ENCODE measurements at places on chromosomes 11 and 22.

DNA sequence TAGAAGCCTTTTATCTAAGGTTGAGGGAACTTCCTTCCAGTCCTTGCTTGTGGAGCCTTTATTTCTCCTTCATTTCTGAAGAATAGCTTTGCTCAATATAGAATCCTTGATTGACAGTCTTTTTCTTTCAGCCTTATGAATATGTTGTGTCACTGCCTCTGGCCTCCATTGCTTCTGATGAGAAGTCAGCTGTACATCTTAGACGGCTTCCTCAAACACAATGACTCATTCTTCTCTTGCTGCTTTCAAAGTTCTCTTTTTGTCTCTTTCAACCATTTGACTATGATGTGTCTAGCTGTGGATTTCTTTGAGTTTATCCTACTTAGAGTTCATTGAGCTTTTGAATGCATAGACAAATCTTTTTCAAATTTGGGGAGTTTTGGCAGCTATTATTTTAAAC, 893.2 kb downstream of the BRD1 start:
- DNase-seq: no peak

GRCh38 chr11:115501893-115502589, 2.2 kb downstream of the CADM1 start:
- DNase-seq: no peak

GRCh38 chr11:77154381-77155081, 26.5 kb downstream of the MYO7A start:
- DNase-seq: no peak

DNA sequence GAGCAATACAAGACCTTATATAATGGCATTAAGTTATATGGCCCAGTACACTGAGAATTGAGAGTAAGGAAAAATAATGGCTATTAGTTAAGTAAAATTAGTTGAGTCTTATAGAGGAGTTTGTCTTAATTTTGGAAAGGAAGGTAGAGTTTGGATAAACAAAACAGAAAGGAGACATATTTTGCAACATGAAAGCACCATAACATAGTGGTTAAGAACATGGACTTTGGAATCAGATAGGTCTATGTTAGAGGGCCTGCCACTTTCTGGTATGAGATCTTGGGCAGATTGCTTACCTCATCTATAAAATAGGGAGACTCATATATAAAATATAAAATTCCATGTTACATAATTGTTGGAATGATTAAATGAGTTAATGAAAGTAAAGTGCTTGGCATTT, 68.9 kb downstream of the CSTPP1 start:
- DNase-seq: no peak

DNA sequence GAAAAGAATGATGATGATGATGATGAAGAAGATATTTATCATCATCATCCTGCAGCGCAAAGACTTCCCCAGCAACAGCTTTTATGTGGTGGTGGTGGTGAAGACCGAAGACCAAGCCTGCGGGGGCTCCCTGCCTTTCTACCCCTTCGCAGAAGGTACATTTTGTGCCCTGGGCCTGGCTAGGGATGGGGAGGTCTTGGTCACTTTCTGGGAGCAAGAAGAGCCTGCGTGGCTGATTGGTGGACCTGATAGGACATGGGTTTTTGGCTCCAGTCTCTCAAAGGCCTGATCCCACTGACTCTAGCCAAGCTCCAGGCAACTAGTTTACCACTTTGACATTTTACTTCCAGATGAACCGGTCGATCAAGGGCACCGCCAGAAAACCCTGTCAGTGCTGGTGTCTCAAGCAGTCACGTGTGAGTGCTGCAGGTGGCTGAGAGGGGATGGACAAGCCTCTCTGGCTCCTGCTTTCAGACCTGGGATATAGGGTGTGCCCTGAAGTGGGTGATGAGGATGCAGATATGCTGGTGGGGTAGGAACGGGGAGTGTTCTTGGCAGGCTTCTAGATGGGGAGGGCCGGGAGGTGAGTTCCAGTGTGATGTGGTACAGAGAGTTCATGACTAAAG, 5.3 kb downstream of the SIDT2 start:
- DNase-seq: no peak

- no peak for DNase-seq
Observed at GRCh38 chr11:121406291-121406690, 45.8 kb upstream of the SORL1 start.

DNA sequence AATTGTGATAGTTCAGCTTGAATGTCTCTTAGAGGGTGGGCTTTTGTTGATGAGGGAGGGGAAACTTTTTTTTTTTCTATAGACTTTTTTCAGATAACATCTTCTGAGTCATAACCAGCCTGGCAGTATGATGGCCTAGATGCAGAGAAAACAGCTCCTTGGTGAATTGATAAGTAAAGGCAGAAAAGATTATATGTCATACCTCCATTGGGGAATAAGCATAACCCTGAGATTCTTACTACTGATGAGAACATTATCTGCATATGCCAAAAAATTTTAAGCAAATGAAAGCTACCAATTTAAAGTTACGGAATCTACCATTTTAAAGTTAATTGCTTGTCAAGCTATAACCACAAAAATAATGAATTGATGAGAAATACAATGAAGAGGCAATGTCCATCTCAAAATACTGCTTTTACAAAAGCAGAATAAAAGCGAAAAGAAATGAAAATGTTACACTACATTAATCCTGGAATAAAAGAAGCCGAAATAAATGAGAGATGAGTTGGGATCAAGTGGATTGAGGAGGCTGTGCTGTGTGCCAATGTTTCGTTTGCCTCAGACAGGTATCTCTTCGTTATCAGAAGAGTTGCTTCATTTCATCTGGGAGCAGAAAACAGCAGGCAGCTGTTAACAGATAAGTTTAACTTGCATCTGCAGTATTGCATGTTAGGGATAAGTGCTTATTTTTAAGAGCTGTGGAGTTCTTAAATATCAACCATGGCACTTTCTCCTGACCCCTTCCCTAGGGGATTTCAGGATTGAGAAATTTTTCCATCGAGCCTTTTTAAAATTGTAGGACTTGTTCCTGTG, 3.9 kb downstream of the MALAT1 start:
- peak; percentile 60 for DNase-seq

GRCh38 chr11:102138670-102139069, 28.4 kb downstream of the YAP1 start:
- no peak for DNase-seq

DNA sequence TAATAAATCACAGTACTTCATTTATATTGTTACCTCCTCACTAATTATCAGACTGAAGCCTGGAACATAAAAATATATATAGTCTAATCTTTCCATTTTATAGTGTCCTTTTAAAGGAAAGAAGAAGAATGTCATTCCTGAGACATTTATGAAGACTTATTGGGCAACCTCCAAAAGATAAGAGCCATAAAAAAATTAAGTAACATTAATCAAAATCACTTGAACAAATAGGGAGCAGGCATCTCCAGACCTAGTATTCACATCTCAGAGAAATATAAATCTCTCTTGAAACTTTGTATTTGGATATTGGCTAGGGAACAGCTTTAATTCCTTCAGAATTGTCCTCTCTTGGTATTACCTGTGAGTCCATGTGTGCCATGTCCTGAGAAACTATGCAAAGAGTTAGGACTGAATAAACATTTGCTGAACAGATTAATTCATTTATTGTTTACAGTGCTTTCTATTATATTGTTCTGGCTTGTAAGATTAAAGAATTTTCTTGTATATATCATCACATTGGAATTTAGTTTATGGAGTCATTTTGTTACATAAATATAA, 530.5 kb upstream of the LRRC4C start:
- DNase-seq: no peak

GRCh38 chr22:20469110-20469868, 26.3 kb downstream of the KLHL22 start:
- no peak for DNase-seq

DNA sequence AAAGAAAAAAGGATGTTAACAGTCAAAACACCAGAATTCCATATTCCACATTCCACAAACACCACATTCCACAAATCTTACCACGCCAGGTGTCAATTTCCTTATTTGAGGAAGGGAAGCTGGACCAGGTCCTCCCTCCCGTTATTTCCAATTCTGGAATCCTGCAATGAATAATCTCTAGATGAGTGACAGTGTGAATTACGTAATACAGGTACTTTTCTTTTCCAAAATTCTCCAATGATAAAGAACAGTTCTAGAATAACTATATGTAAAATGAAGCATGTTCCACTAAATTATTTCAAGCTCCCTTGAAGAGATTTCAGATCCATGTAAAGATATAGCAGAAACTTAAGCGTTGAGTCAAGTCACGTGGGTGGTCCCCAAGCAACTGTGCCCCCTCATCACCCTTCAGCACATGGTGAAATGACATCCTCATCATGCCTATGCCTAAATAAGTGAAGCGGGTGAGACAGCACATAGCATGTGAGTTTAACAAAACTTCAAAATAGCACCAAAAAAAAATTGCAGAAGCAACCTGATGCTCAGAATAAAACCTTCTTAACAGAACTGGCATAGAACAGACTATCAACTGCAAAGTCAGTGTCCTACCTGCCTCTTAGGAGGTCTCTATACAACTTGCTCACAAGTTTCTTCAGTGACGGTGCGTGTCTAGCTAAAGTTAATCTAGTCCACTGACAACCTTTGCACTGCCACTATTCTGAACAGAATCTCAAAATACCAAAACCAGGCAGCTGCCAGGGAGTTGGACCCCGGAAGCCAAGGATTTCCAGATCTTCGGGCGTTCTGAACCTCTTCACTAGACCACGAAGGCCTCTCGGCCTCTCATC, 876 bp downstream of the NFRKB start:
- DNase-seq: no peak

GRCh38 chr11:24373516-24373915, 123.3 kb upstream of the LUZP2 start:
- no peak for DNase-seq

DNA sequence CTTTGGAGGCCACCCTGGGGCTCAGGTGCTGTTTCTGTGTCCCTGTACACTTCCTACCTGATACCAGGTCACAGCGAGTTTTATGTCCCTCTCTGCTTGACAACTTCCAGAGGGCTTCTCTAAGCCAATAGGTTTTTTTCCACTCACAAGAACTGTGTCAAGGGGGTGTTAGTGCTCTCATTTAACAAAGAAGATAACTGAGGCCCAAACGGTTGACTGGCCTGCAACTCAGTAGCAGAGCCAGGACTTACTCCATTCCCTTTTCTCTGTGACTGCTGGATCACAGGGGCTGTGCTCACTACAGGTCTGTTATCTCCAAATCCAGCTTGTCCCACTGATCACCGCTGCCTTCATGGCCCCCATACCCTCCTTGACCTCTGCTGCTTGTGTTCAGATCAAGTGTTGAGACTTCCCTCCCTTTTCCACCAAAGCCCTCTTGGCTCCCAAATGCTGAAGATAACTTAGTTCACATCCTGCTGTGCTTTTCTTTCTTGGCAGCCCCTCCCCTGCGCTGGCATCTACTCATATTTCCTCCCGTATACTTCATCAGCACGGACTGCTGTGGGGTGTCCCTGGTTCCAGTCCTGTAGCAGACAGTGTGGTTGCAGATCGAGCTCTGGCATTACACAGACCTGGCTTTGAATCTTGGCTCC, 41.3 kb downstream of the POU2F3 start:
- DNase-seq: no peak

GRCh38 chr11:1178201-1178885, 20.6 kb downstream of the MUC5AC start:
- DNase-seq: no peak

GRCh38 chr11:128587415-128587814, at the start of gene ETS1:
Gene ETS1, minus strand, starts transcription at chr11:128587558. Its CDS starts 14,428 bp downstream, at chr11:128573130.
- DNase-seq: peak; percentile 49

DNA sequence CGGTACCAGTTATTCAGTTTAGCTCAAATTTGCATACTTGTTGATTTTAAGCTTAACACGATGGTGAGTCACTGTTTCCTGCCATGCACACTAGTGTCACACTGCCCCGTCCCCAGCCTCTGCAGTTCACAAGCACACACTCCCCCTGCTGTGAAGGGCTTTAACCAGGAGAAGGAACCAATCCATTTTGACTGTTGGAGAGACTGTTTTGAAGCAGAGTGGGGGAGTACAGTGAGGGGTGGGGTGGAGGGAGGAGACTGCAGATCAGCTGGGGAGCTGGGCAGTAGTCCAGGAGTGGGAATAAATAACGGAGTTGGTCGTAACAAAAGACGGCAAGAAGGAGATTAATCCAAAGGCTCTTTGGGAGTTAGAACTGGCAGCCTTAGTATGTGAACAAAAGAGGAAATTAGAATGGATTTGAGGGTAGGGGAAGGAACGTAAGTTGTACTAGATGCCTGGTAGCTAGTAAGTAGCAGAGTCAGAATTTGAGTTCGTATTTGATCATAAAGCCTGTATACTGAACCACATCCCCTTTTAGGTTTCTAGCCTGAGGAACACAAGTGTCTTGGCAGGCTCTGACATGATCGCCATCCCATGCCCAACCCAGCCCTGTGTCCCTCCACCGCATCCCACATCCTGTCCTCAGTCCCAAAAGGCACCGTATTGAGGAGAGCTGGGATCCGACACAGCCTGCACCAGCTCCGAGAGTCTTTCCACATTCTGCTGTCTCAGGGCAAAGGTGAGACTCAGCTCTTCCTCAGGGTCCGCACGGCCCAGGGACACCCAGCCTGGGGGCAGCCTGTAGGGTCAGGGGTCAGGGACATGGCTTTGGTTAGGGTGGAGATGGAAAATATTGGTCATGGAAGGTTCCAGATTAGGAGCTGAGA, 862 bp downstream of the TPP1 start:
- DNase-seq: peak; percentile 91

DNA sequence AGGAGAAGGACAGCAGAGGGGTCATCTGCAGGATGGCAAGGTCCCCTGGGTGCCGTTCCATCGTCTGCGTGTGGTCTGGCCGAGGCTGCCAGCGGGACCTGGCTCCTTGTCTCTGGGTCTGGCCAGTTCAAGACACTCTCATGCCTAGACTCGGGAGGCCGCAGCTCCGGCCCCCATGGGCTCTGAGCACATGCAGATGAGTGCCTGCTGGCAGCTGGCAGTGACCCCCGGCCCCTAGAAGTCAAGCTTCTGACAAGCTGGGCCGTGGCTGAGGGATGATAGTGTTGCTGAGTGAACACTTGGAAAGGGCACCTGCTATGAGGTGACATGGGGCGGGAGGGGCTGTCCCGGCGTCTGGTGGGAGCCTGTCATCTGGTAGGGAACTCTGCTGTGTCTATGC, 1180.6 kb downstream of the BRD1 start:
- no peak for DNase-seq

DNA sequence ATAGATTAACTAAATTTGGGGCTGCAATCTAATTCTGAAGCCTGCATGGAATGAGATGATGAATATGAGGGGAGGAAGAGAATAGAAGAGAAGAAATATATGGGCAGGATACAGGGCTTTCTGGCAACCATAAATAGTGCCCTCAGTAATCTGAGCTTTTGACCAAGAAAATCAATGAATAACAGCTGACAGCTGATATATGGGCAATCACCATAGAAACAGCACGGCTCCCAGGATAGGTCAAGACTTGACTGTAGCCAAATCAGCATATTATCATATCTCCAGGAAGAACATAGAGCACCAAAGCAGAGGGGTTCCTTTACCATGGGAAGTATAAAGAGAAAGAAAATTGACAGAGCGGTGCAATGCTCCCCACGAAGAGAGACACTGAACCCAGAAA, 643.8 kb upstream of the TENM4 start:
- no peak for DNase-seq

DNA sequence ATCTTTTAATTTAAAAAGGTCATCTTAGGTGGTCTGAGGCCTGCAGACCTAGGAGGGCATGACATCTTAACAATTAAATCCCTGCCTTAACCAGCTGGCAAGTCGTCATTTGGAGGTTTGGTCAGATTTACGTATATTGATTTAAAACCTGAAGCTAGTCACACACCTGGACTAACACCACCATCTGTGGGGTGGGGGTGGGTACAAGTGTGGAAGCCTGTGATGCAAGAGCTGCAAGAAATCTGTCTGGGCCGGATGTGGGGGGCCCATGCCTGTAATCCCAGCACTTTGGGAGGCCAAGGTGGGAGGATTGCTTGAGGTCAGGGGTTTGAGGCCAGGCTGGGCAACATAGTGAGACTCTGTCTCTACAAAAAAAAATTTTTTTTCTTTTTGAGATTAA, 11.6 kb downstream of the CCDC87 start:
- no peak for DNase-seq
